ENCODE measurements at places on chromosomes 5 and 9.

DNA sequence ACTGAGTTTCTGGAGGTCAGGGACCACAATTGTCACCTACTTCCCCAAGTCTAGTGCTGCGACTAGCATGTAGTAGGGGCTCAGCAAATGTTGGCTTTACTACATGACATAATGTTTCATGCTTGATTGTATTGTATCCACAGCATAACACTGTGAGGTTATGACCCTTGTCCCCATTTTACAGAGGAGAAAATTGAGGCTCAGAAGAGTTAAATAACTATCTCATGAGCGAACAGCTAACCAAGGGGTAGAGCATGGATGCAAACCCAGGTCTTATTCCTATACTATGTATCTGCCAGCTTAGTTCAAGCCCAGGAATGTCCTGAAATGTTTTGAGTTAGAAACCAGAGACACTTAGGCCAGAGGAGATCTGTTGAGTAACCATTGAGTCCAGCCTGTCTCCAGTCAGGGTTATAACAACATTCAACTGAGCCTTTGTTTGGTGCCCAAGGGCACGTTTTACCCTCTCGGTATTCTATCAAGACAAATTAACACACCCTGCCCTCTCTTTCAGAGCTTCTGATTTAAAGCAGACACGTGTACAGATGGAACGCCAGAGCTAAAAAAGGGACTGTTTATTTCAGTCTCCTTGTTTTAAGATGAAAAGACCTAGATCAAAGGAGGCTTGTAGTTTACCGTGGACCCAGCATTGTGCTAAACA lies 16.5 kb downstream of the ANGPTL2 start:
- no peak for DNase-seq

DNA sequence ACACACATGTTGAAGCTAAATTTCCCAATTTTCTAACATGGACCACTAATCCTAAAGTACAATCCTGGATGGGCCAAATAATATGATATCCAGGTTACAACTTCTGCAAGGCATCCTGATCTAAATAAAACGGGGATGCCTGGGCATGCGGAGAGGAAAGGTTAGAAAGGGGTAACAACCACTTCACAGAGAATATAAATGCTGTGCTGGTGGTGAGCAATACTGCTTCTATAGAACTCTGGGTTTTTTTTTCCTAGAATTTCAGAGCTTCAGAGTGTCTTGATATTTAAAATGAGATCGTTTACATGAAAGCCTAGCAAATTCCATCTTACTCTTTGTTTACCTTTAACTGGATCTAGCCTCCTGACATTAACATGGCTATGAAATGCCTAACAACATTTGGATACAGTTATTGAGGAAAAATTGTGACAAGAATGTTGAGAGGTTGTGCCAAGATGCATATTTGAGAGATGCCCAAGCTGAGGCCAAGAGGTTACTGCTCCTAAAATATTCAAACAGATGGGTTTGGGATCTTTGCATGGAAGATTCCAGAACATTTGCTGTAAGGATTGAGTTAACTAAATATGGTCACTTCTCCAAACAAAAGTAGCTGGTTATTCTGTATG lies 22.4 kb downstream of the TNFAIP8 start:
- DNase-seq, result no peak

GRCh38 chr5:155978850-155979249 lies 348.1 kb upstream of the SGCD start:
- DNase-seq, result no peak

DNA sequence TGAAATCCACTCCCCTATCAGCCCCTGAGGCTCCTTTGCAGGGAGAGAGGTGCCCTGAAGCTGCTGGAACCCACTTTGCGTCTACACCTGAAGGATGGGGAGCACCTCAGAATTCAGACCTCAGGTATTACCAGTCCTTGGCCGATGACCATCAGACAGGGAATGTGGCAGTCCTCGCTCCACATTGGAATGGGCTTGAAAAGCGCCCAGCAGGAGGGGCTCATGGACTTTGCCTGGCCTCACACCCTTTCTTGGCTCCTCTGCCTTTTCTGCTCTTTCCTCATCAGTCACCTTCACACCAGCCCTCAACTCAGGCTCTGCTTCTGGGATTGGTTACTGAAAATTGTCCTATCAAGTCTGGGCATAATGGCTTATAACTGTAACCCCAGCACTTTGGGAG lies 83.9 kb downstream of the BARX1 start:
- no peak for DNase-seq

GRCh38 chr9:30121611-30122010 lies 2262.8 kb upstream of the ACO1 start:
- DNase-seq, result no peak

DNA sequence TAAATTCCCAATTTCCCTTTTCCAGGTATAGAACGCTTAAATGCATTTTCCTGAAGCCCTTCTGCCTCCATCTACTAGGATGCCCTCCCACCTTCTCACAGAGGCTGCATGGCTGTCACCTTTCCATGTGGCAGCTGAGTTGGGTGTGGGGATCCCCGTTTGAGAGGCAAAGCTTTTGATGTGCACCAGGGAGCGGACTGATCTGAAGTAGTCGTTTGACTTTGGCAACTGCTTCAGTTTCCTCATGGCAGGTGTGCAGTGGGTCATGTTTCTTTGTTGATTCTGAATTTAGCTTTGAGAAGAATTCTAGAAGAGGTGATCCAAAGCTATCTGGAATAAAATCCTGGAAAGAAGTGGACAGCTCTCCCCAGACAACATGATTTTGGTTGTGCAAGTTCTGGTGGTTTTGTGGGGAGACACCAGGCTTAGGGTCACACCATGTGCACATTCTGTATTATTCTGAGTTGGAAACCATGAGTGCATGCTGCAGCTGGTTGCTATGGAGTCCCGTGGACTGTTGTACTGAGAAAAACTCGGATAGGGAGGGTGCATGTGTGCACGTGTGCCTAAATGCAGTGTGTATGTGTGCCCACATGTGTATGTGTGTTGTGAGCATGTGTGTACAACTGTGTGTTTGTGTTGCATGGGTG lies 63.5 kb downstream of the GADD45G start:
- DNase-seq, result no peak

- no peak for DNase-seq
Observed at GRCh38 chr9:37944266-37944650, 40.3 kb upstream of the SLC25A51 start.

DNA sequence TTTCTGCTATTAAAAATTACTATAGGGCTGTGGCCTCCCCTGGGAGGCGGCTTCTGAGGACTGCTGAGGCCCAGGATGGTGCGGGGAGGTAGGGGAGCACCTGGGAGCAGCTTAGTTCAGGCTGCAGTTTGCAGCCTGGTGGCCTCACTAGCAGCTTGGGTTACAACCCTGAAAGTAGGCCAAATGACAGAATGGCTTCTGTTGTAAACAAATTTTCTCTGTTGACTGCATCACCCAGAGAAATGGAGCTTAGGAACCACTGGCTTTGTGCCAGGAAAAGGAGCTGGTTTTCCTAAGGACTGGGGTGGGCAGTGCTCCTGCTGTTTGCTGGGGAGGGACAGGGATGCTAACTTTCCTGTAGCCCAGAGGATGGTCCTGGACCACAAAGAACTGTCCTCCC lies 130.3 kb downstream of the ENTREP1 start:
- no peak for DNase-seq

DNA sequence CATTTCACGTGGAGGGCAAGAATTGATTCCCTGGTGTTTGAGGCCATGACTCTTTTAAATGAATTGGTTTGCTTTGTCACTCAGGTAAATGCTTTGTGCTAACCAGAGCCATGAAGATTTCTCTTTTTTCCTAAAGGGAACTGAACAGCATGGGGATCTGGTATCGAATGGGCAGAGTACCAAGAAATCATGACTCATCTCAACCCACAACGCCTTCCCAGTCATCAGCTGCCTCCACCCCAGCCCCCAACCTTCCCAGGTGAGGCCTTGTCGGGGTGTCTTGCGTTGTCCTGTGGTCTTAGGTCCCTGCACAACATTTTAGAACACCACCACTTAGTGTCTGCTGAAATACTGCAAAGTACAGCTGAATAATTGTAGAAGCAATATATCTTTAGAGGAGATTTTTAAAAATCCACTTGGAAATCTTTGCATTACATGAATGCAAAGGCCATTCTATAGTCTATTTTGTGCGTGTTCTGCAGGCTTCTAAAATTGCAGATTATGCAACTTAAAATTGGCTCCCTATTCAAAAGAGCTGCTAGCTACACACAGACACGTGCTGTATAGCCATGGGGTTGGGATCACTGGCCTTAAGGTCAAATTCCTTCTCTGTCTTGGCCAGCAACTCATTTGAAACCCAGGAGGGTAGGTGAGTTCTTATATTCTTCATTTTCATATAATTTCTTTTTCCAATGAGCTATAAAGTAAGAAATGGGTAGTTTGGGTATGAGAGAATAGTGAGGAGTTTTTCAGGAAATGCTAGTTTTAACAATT lies 69.0 kb downstream of the MVB12B start:
- DNase-seq, result no peak

Data from hematopoietic multipotent progenitor cell treated with erythropoietin and hydrocortisone succinate and interleukin-3 and kit ligand, for 15 days (in vitro differentiated cells).